ENCODE measurements at places on chromosomes 2 and 18. TPM values are rescaled to one million over a fixed set of nuclear protein-coding genes. Genes with fewer than 3 reads are reported as not detected.

The ROCK1 gene
- 20.4 TPM for total RNA-seq

The ACKR3 gene
- 0.93 TPM for total RNA-seq

The GCC2 gene
- 8.6 TPM for total RNA-seq

The SIX3 gene
- not detected for total RNA-seq

The DSG1 gene
- total RNA-seq: not detected

All from mammary microvascular endothelial cell (primary cell).